A549 treated with AZD2906 at 1 μM for 4 hours (cell line): ENCODE measurements at places on chromosomes 1 and 21. TPM values are rescaled to one million over a fixed set of nuclear protein-coding genes. Genes with fewer than 3 reads are reported as not detected.

TRAF3IP3 gene
- total RNA-seq, result not detected in 5 replicates

OLFML2B gene
- total RNA-seq, result 0.49 to 0.64 TPM (median 0.52 TPM) in 5 replicates

S1PR1 gene
- total RNA-seq, result 0.08 to 0.23 TPM (median 0.20 TPM) in 5 replicates

FH gene
- 81.2 to 86.5 TPM (median 85.4 TPM) in 5 replicates for total RNA-seq

PTPN7 gene
- total RNA-seq, result 0.05 TPM in 1 of 5 replicates, not detected in the others

FCRL3 gene
- 0.09 TPM in 1 of 5 replicates, not detected in the others for total RNA-seq

SPRR2B gene
- not detected in 5 replicates for total RNA-seq

CFAP141 gene
- total RNA-seq, result 0.37 TPM in 1 of 5 replicates, not detected in the others

PLA2G2D gene
- total RNA-seq, result 0.02 TPM in 1 of 5 replicates, not detected in the others

SLAMF9 gene
- 0.25 to 0.64 TPM (median 0.41 TPM) in 5 replicates for total RNA-seq

AZIN2 gene
- 0.57 to 1.1 TPM (median 0.76 TPM) in 5 replicates for total RNA-seq

DENND2C gene
- 0.32 to 0.51 TPM (median 0.40 TPM) in 5 replicates for total RNA-seq

FMO5 gene
- 0.59 to 1.1 TPM (median 0.61 TPM) in 5 replicates for total RNA-seq

KCNC4 gene
- total RNA-seq, result 2.8 to 4.3 TPM (median 3.8 TPM) in 5 replicates

ZC3H12A gene
- total RNA-seq, result 34.5 to 53.4 TPM (median 51.3 TPM) in 5 replicates

NHLH1 gene
- total RNA-seq, result 0.32 to 0.71 TPM (median 0.40 TPM) in 5 replicates

AMIGO1 gene
- total RNA-seq, result 1.0 to 1.4 TPM (median 1.3 TPM) in 5 replicates

LAX1 gene
- 0.11 TPM in 1 of 5 replicates, not detected in the others for total RNA-seq

PRDM2 gene
- 7.2 to 10.2 TPM (median 8.0 TPM) in 5 replicates for total RNA-seq

GBP2 gene
- total RNA-seq, result 0.59 to 1.3 TPM (median 0.65 TPM) in 5 replicates

CCDC181 gene
- 0.10 to 0.22 TPM (median 0.11 TPM) in 5 replicates for total RNA-seq

KRTAP12-2 gene
- total RNA-seq, result not detected in 5 replicates

ESPN gene
- total RNA-seq, result 0.43 to 0.79 TPM (median 0.53 TPM) in 5 replicates

FMO4 gene
- total RNA-seq, result 0.24 to 0.50 TPM (median 0.42 TPM) in 5 replicates

LACTBL1 gene
- not detected in 5 replicates for total RNA-seq

RXFP4 gene
- not detected in 5 replicates for total RNA-seq

DLGAP3 gene
- 0.10 to 0.32 TPM (median 0.26 TPM) in 5 replicates for total RNA-seq

RUNX3 gene
- total RNA-seq, result 4.7 to 6.0 TPM (median 5.6 TPM) in 5 replicates

MNDA gene
- total RNA-seq, result not detected in 5 replicates

S100A7A gene
- not detected in 5 replicates for total RNA-seq

OR14K1 gene
- total RNA-seq, result not detected in 5 replicates
